ENCODE measurements at places on chromosomes 7 and 10.
A peak's percentile ranks its signal among the peaks of the same experiment; 100 is the strongest.

DNA sequence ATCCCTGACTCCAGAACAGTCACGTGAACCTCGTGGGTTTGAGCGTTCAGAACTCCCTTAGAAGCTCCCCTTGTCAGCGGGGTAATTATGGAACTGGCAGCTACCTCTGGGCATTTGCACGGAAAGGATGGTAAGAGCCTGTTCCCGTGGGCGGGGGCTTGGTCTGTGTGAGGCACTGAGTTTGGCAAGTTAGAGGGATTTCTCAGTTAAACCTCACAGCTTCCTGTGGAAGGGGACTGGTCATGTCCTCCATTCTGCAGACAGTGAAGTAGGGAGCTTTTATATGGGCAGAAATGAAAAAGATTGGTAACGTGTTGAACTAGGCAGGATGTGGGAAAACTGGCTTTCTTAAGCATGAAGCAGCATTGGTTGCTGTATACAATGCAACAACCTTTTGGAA is 16.0 kb downstream of the PALD1 start:
- DNase-seq: no peak

- DNase-seq: no peak
Observed at GRCh38 chr7:111743244-111743847, 181.1 kb upstream of the IMMP2L start.

DNA sequence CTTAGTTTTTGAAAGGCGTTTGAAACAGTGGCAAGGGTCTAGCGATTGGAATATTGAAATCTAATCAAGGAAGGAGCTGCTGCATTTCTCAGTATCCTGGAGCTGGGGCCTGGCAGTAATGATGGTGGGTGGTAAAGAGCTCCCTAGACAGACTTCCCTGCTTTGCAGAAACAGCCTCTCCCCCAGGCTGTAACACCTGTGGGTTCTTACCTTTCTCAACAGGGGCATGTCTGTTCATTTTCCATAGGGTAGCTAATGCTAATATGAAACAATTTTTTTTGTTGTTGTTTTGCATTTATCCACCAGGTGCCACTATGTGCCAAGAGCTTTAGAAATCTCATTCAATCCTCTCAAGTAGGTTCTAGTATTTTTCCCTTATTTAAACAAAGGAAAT is 345.5 kb downstream of the REEP3 start:
- peak; percentile 1 for DNase-seq

DNA sequence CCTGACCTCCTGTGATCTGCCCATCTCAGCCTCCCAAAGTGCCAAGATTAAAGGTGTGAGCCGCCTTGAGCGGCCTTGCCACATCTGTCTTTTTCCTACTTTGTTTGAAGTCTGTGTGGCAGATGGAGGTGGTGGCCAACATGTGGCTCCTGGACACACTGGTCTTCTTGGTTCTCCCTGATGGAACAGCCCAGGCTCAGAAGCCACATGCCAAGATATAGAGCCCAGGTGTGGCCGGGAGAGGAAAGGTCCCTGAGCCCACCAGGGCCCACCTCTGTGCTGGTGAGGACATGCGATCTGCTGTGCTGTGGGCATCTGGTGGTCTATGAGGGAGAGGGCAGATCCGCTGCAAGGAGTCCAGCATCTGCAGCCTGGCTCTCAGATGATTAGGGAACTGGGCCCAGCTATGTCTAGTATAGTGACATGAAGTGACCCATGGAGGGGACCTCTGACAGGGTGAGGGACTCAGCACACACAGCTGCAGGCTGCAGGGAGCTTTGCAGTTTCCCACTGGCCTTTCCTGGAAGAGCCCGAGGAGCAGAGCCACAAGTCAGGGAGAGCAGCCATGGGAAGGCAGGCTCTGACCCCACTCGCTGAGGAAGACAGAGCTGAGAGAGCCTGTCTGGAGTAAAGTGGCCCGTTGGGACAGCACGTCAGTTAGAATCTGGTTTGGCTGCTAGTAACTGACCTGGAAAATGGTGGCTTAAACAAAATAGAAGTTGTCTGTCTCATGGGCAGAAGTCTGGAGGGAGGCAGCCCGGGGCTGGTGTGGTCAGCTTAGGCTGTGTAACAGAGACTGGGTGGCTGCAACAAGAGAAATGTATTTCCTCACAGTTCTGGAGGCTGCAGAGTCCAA is 25.9 kb downstream of the ADCY1 start:
- no peak for DNase-seq

- DNase-seq: no peak
Observed at GRCh38 chr10:86366902-86367151, 232 bp upstream of the GRID1 start.

GRCh38 chr7:44587843-44588711 is 6.0 kb upstream of the TMED4 start:
- peak; percentile 24 for DNase-seq

DNA sequence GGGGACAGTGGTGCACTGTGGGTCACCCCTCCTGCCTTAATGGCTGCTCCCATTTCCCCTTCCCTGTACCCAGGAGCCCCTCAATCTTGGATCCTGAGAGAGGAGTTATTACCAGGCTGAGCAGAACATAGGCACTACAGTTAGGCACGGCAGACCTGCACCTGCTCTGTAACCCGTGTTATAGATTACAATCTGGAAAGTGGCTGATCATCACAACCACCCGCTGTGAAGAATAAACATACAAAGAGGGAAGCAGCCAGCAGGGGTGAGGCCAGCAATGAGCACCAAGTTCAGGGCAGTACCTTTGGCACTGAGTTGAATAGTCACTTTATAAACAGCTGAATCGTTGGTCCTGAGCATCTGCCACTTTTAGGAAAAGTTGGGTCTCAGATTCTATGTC is 1.7 kb downstream of the CDHR1 start:
- DNase-seq: peak; percentile 11

GRCh38 chr7:112963634-112964033 is 123.0 kb downstream of the GPR85 start:
- no peak for DNase-seq

DNA sequence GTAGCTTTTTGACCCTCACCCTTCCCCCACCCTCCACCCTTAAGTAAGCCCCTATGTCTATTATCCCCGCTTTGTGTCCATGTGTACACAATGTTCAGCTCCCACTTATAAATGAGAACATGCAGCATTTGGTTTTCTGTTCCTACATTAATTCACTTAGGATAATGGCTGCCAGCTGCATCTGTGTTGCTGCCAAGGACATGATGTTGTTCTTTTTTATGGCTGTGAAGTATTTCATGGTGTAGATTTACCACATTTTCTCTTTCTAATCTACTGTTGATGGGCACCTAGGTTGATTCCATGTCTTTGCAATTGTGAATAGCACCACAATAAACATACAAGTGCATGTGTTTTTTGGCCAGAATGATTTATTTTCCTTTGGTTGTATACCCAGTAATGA is 232.2 kb downstream of the CACNA2D1 start:
- no peak for DNase-seq

- no peak for DNase-seq
Observed at GRCh38 chr10:104122225-104123107, 495 bp downstream of the SFR1 start.

- no peak for DNase-seq
Observed at GRCh38 chr7:142800699-142801260, 30.0 kb downstream of the PRSS2 start.

DNA sequence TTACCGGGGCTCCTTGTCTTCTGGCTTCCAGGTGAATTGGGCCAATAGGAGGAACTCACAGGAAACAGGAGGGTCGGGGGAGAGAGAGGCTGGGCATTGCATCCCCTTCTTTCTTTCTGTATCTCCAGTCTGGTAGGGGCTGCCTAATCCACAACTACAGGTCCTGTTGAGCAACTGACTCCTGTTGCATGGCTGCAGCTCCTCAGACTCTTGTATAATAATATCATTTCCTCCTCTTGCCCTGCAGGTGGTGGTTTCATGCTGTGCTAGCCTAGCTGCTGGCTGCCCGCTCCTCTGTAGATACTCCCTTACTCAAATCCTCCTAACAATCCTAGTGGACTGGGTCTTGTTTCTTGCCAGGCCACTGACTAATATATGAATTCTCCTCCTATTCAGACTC is 276.5 kb upstream of the SMIM30 start:
- DNase-seq: no peak

DNA sequence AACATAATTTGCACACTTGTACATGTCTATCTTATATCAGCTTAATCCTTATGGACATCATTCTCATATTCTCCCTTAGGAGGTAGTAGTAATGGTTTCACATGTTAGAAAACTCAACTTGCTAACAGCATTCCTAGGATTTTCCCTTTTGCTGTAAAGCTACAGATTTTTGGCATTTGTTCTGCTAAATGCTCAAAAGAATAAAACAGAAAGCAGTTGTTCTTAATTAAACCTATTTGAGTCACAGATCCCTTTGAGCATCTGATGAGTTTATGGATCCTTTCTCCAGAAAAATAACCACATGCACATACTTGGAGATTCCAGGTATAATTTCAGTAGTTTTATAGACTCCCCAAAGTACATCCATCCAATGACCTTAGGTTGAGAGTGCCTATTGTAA is 122.9 kb upstream of the BET1 start:
- DNase-seq: no peak

GRCh38 chr7:97001656-97002554 is 3.4 kb upstream of the DLX6 start:
- no peak for DNase-seq

DNA sequence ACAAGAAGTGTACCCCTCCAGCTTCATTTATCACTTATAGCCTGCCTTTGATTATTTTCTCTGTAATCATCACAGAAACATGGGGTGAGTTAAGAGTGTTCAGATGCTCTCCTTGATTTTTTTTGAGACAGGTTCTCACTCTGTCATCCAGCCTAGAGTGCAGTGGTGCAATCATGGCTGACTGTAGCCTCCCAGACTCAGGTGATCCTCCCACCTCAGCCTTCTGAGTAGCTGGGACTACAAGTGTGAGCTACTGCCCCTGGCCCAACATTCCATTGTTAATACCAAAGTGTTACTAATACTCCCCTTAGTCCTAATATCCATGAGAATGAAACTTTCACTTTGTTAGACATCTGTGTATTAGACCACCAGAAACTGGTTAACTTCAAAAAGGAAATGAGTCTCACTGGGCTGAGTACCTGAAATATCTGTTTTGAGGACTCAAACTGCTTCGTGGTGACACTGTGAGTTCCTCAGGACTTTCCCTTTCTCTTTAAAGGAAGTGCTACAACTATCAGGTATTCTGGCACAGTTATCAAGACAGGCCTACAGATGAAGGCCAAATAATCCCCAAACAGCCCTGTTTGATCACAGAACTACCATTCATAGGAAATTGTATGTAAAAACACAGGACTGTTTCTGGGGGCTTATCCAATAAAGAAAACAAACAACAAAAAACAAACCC is 20.5 kb upstream of the CFAP70 start:
- no peak for DNase-seq

- DNase-seq: no peak
Observed at GRCh38 chr7:52944921-52945320, 90.5 kb upstream of the POM121L12 start.

DNA sequence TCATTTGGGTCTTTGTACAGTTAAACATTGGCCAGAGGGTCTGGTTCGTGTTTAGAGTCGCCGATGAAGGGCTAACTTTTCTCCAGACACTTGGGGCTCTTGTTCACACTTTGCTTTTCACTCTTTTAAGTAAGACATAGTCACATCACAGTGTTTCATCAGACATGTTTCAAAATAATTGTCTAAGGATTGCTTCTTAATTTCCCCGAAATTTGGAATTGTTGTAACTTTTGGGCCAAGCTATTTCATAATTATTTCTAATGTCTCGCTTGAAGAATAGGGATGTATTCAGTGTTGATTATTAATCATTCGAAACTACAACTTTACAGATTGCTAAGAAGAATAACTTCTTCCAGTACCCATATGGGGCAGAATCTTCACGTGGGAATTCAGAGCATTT is 92.8 kb downstream of the TCF7L2 start:
- no peak for DNase-seq

DNA sequence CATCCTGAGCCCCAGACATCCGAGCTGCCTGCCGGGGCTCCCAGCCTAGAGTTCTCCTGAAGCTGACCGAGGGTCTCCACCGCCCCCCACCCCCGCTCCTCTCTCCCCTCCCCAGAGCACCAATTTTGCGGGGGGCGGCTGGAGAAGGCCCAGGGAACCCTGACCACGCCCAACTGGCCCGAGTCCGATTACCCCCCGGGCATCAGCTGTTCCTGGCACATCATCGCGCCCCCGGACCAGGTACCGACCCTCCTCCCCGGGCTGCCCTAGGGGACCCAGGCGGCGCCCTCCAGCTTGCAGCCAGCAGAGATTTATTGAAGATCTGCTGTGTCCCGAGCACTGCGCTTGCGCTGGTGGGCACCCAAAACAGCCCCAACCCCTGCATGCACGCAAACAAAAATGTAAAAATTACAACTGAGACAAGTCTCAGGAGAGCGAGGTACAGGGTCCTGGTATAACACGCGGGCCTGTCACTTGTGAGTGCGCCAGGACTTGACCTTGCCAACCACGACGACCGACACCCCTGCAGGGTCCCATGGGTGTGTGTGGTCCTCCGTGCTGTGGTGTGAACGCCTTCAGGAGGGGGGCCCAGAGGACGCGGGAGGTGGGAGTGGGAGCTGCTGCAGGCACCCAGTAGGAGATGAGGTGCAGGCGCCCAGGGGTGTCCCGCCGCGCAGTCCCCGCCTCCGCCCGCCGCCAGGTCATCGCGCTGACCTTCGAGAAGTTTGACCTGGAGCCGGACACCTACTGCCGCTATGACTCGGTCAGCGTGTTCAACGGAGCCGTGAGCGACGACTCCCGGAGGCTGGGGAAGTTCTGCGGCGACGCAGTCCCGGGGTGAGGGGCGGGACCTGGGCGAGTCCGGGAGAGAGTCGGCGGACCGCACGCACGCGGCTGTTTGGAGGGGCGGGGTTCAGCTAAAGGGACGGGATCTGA is 3.1 kb downstream of the PCOLCE start:
- DNase-seq: no peak

- DNase-seq: no peak
Observed at GRCh38 chr10:133141958-133142340, 18.1 kb upstream of the KNDC1 start.

DNA sequence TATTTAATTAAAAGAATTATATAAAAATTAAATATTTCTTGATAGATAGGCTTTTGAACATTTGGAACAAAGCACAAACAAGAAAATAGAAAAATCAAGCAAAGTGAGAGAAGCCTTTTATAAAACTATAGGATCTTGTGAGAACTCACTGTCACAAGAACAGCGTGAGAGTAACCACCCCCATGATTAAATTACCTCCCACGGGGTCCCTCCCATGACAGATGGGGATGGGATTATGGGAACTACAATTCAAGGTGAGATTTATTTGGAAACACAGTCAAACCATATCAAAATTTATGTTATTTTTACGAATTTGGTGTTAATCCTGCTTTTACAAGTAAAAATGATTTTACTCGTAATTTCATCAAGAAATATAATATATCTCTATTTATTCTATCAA is 1136.1 kb upstream of the POT1 start:
- no peak for DNase-seq

- no peak for DNase-seq
Observed at GRCh38 chr10:80333983-80334382, 22.6 kb downstream of the DYDC1 start.

DNA sequence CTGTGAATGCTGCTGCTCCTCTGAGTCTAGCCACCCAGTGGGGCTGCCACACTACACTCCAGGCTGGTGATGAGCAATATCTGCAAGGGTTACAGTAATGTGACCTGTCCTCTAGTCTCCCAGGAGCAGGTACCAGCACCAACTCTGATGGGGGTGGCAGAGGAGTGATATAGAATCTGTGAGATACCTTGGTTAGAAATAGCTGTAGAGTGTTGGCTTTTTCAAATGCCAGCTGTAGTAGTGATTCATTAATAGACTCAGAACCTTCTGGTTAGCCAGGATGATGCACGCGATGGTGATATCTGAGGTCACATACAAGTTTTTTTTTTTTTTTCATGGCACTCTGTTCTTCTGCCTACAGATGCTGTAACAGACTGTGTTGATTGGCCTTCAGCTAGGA is 757.1 kb downstream of the INHBA start:
- no peak for DNase-seq

GRCh38 chr7:40009301-40009700 is 59.2 kb downstream of the CDK13 start:
- DNase-seq: no peak
